ENCODE measurements at places on chromosomes 11 and 22. TPM values are rescaled to one million over a fixed set of nuclear protein-coding genes. Genes with fewer than 3 reads are reported as not detected.

Gene TSPAN32
- not detected for total RNA-seq

Gene INPP5J
- under 0.01 TPM for total RNA-seq

Gene SCN4B
- total RNA-seq, result not detected

Gene FAM180B
- not detected for total RNA-seq

Gene PISD
- 49.3 TPM for total RNA-seq

Gene TREH
- total RNA-seq, result not detected

Gene DEFB108B
- not detected for total RNA-seq

Gene TRIM29
- total RNA-seq, result not detected

Gene LGR4
- total RNA-seq, result 27.6 TPM

Gene FAM227A
- 1.7 TPM for total RNA-seq

Gene GRAP2
- not detected for total RNA-seq

Gene MPZL2
- total RNA-seq, result 1.1 TPM

Gene ISX
- not detected for total RNA-seq

Gene MPPED2
- not detected for total RNA-seq

Gene POLR3H
- total RNA-seq, result 18.8 TPM

Gene C11orf97
- total RNA-seq, result not detected

Gene DNAJB7
- not detected for total RNA-seq

Gene DAGLA
- 2.7 TPM for total RNA-seq

Gene CEP164
- total RNA-seq, result 22.8 TPM

Gene DDT
- total RNA-seq, result 127 TPM
